Fibroblast of skin of back (primary cell): ENCODE measurements at places on chromosomes 1 and 21.

DNA sequence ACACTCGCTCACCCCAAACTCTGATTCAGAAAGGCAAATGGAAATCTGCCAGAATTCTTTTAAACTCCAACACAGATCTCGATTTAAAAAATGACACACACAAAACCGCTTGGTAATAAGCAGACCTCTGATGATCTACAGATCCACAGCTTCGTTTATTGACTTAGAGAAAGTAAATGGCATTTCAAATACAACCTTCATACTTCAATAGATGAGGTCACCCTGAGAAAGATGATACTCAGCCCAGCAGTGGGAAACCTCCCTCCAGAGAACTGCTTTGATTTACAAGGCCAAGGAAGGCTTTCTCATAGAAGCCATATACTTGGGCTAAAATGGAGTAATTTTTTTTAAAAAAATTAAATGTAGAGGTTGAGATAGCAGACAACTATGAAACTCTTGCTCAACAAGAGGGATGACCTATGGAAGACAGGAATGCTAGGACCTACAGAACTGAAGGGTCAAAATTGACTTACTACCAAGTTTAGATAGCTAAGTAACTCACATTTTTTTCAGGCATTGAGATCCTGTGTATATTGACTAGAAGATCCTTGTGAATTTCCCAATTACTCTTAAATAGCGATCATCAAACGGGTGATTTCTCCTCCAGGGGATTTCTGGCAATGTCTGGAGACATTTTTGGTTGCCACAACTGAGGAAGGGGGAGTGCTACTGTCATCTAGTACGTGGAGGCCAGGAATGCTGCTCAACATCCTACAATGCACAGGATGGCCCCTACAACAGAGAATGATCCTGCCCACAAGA, 143.9 kb downstream of the CLIC6 start:
- DNase-seq = peak; percentile 95

DNA sequence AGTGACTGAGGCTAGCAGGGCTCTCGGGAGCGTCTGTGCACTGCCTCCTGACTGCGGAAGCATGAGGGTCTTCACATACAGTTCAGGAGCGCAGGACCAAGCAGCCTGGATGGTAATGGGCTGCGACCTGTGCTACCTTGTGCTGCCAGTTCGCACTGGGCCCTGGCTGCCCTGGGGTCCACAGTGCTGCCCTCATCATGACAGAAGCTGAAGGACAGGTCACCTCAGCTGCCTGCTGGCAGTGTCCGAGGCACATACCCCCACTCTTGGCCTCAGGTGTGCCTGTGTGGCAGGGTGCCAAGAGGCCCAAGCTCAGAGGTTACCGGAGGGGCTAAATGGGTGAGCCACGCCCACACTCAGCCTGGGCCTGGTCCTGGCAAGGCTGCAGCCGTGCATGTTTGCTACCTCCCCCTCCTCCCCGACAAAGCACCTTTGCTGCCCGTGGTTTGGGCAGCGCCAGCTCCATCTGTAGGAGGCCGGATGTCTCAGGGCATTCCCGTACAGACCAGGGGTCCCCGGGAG, 4.4 kb downstream of the JMJD4 start:
- no peak for DNase-seq

DNA sequence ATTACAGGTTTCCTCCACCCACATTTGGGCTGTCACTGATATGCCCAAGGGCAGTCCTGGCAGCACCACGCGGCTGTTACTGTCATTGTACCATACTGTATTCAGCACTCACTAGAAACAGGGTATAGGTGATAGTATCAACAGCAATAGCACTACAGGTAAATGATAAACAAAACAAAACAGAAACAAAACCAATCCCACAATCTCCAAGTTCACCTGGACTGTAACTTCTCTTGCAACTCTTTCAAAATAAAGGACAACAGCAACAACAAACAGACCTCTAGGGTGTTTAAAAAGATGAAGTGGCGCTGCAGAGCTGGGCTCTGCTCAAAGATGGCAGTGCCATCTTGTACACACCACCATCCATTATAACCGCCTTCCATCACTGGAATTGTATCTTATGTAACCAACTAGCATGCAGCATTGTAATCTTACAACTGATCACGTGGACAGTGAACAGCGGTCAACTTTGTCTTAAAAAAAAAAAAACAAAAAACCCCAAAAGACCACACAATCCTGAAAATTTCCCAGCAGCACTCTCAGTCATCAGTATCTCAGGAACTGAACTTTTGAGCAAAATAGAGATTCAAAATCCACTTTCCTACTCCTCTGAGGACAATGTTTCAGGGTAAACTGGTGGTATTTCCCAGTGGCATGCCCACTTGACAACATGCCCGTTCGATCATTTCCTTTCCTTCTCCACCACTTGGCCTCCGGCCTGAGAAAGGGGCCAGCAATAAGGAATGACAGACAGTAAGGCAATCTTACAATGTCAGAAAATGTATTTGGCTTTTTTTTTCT, 3.8 kb downstream of the IRF2BP2 start:
- peak; percentile 39 for DNase-seq

GRCh38 chr1:236075848-236076247, 11.0 kb upstream of the NID1 start:
- no peak for DNase-seq

GRCh38 chr1:156998840-156999500, 46.6 kb downstream of the ARHGEF11 start:
- DNase-seq = no peak

- DNase-seq = no peak
Measured at GRCh38 chr21:43728154-43728466, 9.2 kb downstream of the PDXK start.

GRCh38 chr1:218473522-218473921, 128.4 kb downstream of the TGFB2 start:
- peak; percentile 78 for DNase-seq

DNA sequence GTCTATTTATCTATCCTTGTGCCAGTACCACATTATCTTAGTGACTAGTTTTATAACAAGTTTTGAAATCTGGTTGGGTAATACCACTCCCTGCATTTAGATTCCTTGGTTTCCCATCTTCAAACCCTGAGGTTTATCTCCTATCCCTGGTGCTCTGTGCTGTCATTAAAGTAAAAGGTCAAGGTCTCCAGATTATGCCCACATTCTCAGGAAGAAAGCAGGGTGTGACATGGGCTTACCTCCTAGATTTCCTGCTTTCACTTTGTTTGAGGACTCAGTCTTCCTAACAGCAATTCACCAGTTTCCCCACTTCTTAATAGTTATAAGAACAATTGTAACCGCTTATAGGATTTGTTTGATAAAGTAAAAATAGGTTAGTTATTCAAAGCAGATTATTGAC, 86.0 kb downstream of the CACHD1 start:
- DNase-seq = no peak
